Activated CD8-positive, alpha-beta memory T cell treated with anti-CD3 and anti-CD28 coated beads, Interleukin-2, amount 50 U/mL, for 48 hours (primary cell): ENCODE measurements at places on chromosomes 11 and 22.

DNA sequence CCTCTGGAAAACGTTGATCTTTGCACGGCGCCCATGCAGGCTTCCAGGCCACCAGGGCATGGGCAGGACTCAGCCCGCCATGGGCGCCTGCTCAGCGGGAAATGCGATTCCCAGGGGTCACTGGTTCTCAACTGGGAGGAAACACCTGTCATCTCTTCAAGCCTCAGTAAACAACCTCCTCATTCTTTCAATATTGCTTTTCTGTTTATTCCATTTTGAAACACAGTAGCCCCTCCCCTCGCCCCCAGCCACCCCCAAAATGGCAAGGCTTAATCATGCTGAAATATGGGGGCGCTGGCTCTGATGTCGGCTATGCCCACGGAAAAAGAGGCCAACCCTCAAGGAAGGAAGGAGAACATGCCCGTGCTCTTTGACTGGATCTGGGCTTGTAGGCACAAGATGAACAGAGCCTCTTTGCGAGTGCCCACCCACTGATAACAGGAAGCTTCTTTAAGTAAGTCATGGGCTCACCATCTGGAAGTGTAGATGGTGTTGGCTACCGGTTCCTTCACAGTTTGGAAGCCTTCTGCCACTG lies 594 bp upstream of the POU2AF1 start:
- no peak for DNase-seq

GRCh38 chr11:87477321-87477720 lies 439.6 kb downstream of the TMEM135 start:
- DNase-seq, result no peak

GRCh38 chr22:19329454-19329853 lies 37.9 kb upstream of the CLTCL1 start:
- no peak for DNase-seq

DNA sequence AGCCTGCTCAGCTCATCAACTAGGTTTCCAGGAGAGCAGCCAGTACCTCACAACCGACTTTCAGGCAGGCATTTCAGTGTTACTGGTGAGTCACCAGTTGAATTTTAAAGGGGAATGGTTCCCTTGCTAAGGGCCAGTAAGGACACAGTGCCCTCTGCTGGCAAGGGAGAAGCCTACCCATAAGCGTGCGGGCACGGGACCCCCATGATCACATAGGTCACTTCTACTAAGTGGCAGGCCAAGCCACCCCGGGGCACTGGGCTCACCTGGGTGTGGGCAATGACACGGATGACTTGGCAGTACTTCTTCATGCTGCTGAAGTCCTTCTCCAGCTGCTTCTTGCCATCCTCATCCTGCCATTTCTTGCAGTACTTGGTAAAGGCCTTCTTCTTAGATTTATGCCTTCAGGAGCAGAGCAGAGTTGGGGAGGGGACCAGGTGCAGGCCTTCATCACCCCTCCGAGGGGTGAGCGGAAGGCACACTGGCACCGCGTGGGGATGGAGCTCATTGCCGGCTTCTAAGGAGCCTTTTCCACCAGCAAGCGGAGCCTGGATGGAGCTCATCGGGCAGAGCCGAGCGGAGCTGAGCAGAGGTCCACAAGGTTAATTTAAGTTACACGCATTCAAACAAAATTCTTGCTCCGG lies 2.9 kb downstream of the RPL3 start:
- peak; percentile 89 for DNase-seq

DNA sequence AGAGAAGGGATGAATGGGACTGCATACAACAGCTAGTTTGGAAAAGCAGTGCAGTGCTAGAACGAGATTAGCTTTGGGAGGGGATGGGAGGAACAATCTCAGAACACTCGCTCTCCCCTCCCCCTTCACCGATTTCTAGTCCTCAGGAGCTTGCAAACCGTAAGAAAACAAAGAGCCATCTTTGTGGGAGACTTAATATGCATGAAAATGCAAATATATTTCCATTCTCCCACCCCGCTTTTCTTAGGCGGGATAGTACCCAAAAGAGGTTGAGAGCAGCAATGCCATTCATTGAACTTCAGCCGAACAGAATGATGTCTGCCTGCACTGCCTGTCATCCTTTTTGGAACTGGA lies 1.1 kb downstream of the SPINDOC start:
- no peak for DNase-seq
